ENCODE measurements at places on chromosomes 2 and 18. TPM values are rescaled to one million over a fixed set of nuclear protein-coding genes. Genes with fewer than 3 reads are reported as not detected.

Gene ALKAL2
- not detected for total RNA-seq

- no peak for DNase-seq
Measured at GRCh38 chr2:196587056-196587455, 52.5 kb upstream of the CCDC150 start.

DNA sequence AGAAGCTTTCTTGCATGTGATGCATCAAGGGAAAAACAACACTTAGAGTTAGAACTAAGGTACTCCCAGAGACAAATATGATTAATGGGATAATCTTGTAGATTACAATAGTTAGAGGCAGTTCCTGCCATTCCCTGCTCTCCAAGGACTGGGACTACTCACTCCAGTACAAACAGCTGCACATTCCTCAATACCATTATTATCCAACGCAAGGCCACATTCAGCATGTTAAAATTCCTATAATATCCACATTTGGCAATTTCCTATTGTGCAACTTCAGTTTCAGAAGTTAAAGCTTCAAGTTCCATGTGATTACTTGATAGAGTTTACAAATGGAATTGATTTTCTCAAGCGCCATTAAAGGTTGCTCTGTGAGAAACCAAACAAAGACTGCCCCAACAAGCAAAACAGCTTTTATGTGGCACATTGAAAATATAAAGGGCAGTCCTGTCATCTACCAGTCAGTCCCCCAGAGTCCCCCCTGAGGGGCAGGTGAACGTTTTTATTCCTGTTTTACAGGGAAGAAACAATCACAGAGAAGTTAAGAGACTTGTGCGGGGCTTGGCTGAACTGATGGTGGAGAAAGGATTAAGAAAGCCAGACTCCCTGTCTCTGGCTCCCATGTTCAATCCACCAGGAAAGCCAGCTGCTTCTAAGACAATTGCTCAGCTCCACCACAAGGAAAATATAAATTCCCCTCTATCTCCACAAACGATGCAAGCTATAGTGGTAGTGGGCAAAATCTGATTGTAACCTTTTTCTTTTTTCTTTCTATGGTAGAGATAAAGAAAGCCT, 72.6 kb downstream of the TXNL1 start:
- DNase-seq, result no peak

- no peak for DNase-seq
Measured at GRCh38 chr2:144708626-144709025, 188.7 kb upstream of the ZEB2 start.

DNA sequence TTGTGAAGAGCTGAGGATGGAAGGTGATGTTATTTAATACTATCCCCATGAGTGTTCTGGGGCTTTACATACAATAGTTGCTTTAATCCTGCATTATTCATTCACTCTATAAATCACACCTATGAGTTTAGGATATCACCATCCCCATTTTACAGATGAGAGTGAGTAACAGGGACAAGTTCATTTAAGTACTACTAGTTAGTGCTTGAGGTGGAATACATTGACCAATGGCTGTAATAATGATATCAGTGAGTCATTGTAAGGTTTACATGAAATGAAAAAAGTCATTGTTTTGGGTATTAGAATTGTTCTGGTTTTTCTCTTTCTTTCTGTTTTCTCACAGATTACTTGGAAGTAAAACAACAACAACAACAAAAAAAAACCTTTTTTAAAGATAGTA, 42.5 kb downstream of the TANC1 start:
- no peak for DNase-seq

GRCh38 chr2:160460333-160460731, 33.3 kb downstream of the RBMS1 start:
- no peak for DNase-seq

- no peak for DNase-seq
Measured at GRCh38 chr2:5007596-5007995, 684.6 kb upstream of the SOX11 start.

GRCh38 chr2:11032396-11032795, 120.7 kb downstream of the KCNF1 start:
- no peak for DNase-seq

- DNase-seq, result no peak
Measured at GRCh38 chr2:23346781-23347180, 38.2 kb upstream of the KLHL29 start.

Gene C2orf78
- not detected for total RNA-seq

GRCh38 chr2:238644095-238645081, 203.5 kb upstream of the TWIST2 start:
- peak; percentile 91 for DNase-seq

Gene CD8B2
- not detected for total RNA-seq

- DNase-seq, result no peak
Measured at GRCh38 chr2:70520825-70521224, 32.8 kb downstream of the TGFA start.

Gene AQP12B
- total RNA-seq, result not detected

GRCh38 chr2:60463249-60463648, 90.2 kb downstream of the BCL11A start:
- no peak for DNase-seq

GRCh38 chr18:69878213-69878933, 69.3 kb downstream of the CD226 start:
- DNase-seq, result no peak

Gene LIMS2
- total RNA-seq, result 8.9 TPM
